MCF 10A (cell line): ENCODE measurements at places on chromosomes 1 and 21.

DNA sequence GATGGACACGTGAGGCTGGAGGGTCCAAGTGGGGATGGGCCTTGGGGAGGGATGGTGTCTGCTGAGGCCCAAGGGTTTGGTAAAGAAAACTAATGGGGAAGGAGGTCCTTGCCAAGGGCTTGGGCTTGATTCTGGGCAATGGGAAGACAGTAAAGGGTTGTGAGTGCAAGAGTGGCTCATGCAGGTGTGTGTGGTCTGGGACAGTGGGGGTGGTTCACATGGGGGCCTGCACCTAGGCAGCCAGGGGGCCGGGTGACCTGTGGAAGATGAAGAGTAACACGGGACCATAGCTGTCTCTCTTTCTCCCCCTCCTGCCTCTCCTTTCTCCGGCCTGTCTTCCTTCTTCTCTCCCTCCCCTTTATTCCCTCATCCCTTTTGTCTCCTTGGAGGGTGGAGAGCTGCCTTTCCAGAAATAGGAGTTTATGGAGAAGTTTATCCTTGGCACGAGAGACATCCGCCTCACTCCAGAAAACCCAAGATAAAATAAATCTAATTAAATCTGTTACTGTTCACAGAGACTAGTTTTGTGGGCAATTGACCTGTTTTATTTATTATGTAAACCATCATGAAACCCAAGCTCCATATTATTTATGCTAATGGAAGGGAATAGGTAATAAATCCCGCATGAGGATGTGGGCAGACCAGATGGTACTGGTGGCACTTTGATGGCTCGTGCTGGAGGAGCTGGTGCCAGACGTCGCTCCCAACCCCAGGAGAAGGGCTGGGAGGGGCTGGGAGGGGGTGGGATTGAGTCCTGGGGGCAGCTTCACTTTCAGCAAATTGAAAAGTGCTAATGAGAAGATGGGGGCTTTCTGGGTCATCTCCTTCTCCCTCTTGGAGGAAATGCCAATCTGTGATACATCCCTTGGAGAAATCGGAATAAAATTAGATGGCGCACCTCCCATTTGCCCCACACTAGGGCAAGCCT is 272.9 kb upstream of the CSF3R start:
- H3K4me3 ChIP-seq: no peak overlapping the region
- no peaks in the 10 kb centered on the region for H3K4me1 ChIP-seq
- DNase-seq: no peak

DNA sequence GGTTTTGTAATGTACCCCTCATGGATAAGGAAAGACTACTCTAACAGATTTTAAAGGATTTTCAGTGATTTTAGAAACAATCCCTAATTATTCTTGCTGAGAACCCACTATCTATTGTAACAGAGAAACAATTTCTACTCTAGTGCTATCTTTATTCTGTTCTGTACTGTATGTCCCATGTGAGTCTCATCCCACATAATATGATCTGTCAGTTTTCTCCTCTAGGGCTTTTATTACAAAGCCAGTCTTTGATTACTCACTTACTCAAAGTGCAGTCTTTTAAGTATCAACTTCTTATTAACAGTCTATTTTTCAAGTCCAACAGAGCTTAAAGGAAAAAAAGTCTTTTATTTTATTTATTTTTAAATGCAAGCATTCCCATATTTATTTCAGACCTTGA is 54.8 kb downstream of the CTH start:
- no peak for DNase-seq
- no peak overlapping the region for H3K27ac ChIP-seq
- H3K27me3 ChIP-seq: peaks cover 27% of the 10 kb centered on the region
- H3K36me3 ChIP-seq: no peaks in the 10 kb centered on the region

DNA sequence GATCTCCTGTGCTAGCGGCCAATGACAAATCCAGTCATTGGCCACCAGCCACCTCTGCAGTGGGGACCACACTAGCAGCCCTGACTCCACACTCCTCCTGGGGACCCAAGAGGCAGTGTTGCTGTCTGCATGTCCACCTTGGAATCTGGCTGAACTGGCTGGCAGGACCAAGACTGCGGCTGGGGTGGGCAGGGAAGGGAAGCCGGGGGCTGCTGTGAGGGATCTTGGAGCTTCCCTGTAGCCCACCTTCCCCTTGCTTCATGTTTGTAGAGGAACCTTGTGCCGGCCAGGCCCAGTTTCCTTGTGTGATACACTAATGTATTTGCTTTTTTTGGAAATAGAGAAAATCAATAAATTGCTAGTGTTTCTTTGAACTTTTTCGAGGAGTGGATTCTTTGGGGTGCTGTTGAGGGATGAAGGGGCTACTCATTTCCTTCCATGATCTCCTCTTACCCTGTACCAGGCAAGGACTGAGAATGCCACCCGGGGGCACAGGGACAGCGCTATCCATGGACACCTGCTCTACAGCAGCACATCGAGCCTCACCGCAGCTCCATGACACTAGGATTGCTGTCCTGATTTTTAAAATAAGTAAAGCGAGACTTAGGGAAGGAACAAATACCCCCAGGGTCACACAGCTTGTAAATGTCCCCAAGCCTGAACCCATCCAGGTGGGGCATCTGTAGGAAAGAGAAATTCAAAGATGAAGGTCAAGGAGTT is 44.7 kb downstream of the TNNT2 start:
- no peak overlapping the region for H3K4me3 ChIP-seq
- H3K36me3 ChIP-seq: no peaks in the 10 kb centered on the region
- peaks cover 17% of the 10 kb centered on the region for H3K4me1 ChIP-seq
- H3K27ac ChIP-seq: no peak overlapping the region

DNA sequence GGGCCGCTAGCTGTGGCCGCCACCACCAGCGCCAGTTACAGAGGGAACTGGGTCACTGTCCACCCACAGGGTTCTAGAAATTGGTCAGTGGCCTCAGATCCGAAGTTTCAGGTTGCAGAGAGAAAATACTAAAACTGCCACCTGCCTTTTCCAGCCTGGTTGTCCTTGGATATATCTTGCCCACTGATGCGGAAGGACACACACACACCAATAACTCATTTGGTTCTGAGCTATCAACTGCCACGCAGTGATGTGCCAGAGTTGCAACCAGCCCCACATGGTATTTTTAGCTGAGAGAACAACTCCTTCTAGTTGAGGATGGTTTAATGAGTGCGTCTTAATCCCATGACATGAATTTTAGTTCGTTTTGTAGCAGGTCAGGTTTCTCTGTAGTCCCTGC is 68.1 kb downstream of the SH3BGR start:
- H3K36me3 ChIP-seq: peaks cover 6% of the 10 kb centered on the region
- no peak overlapping the region for H3K27ac ChIP-seq
- DNase-seq: no peak
- H3K27me3 ChIP-seq: no peaks in the 10 kb centered on the region
- H3K4me3 ChIP-seq: no peak overlapping the region
- peaks cover 21% of the 10 kb centered on the region for H3K4me1 ChIP-seq

DNA sequence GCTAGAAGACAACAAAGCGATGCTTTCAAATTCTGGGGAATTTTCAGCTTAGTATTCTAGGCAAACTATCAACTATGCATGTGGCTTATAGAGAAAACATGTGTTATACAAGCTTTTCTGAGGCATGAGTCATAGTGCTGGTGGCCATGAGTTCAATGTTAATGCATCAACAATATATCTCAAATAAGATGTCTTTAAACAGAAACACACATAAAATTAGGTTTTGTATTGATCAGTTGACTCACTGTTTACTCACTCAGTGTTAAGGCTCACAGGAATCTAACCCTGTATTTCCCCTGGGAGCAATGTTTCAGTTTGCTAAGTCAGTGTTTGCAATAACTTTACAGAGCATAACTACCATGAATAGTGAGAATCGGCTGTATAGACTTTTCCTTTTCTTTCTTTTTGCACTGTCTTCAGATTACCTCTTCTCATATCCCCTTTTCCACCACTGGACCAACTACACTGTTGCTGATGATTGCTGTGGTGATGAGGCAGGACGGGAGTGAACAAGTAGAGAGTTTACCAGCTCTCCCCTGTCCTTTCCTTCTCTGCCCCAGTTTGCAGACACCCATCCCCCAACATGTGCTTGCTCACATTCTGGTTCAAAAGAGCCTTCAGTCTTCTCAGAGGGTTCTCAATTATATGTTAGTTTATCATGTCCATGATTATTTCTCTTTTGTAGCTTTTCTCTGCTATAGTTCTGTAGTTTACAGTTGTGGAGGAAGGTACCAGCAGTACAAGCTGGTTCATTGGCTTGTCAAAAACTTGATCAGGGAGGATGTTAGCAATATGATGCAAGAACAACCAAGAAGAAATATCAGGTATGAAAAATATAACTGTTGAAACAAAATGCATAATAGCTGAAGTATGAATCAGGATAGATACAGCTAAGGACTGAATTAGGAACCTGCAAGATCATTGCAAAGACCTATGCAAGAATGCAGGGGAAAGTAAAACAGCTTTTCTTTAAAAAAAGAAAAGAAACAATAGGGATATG is 23.9 kb downstream of the CD2 start:
- H3K4me1 ChIP-seq: no peaks in the 10 kb centered on the region
- H3K4me3 ChIP-seq: no peak overlapping the region
- DNase-seq: peak; percentile 43
- no peak overlapping the region for H3K27ac ChIP-seq
- peaks cover 42% of the 10 kb centered on the region for H3K27me3 ChIP-seq

DNA sequence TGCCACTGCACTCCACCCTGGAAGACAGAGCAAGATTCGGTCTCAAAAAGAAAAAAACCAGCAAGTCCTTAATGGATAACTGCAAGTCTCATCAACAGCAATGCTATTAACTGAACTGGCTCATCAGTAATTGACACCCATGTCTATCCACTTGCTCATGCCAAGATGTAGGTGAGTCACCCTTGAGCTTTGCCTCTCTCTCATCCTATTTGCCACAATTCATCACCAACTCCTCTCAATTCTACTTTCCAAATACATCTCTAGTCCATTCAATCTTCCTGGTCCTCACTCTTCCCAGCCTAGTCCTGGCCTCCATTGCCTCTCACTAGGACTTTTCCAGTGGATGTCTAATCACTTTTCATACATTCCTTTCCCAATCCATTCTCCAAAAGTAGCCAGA is 103.7 kb upstream of the PRMT6 start:
- no peaks in the 10 kb centered on the region for H3K4me1 ChIP-seq
- H3K27ac ChIP-seq: no peak overlapping the region
- no peaks in the 10 kb centered on the region for H3K27me3 ChIP-seq
- H3K36me3 ChIP-seq: no peaks in the 10 kb centered on the region
- peak; percentile 26 for DNase-seq

DNA sequence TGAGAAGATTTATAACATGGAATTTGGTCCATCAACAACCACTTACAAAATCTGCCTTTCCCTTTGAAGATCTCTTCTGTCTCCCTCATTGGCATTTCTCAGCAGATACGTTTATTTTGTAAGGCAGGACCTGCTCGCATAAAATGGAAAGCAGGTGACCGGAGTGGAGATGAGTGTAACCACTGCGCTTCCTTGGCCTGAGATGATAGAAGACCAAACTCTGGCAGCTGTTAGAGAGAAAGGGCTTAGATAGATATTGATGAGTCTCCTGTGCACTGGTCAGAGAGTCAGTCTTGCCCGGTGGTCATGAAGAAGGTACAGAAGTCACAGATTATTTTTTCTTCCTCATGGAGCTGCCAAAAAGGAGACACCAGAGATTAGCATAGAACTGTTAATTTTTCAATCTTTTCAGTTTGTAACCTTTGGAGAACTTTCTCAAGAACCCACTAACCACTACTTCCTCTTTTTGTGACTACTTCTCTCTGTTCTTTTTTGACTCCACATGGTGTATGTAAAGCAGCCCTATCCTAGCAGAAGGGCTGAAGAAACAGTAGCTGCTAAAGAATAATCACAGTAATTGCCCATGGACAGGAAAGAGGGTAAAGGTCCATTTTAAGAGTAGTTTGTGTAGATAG is 47.6 kb downstream of the FCRL3 start:
- no peaks in the 10 kb centered on the region for H3K36me3 ChIP-seq
- H3K4me3 ChIP-seq: no peak overlapping the region
- no peak for DNase-seq
- H3K4me1 ChIP-seq: no peaks in the 10 kb centered on the region

DNA sequence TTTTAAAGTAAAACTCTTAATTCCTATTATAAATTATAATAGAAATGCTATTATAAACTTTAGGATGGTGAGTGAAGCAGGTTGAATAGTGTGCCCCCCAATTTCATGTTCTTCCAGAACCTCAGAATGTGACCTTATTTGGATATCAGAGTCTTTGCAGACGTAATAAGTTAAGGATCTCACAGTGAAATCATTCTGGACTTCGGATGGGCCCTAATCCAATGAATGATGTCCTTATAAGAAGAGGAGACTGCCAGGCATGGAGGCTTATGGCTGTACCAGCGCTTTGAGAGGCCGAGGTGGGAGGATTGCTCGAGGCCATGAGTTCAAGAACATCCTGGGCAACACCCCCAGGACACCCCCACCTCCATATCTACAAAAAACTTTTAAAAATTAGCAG is 9.4 kb upstream of the MT1HL1 start:
- no peak for DNase-seq
- peak overlapping the region; percentile 88 for H3K27ac ChIP-seq
- peaks cover 13% of the 10 kb centered on the region for H3K4me1 ChIP-seq
- peaks cover 26% of the 10 kb centered on the region for H3K27me3 ChIP-seq

GRCh38 chr1:116726872-116727820 is 27.1 kb upstream of the CD2 start:
- H3K27ac ChIP-seq: no peak overlapping the region
- no peak overlapping the region for H3K4me3 ChIP-seq
- DNase-seq: no peak
- H3K36me3 ChIP-seq: peaks cover 6% of the 10 kb centered on the region
- H3K4me1 ChIP-seq: peaks cover 1% of the 10 kb centered on the region
- peaks cover 11% of the 10 kb centered on the region for H3K27me3 ChIP-seq

DNA sequence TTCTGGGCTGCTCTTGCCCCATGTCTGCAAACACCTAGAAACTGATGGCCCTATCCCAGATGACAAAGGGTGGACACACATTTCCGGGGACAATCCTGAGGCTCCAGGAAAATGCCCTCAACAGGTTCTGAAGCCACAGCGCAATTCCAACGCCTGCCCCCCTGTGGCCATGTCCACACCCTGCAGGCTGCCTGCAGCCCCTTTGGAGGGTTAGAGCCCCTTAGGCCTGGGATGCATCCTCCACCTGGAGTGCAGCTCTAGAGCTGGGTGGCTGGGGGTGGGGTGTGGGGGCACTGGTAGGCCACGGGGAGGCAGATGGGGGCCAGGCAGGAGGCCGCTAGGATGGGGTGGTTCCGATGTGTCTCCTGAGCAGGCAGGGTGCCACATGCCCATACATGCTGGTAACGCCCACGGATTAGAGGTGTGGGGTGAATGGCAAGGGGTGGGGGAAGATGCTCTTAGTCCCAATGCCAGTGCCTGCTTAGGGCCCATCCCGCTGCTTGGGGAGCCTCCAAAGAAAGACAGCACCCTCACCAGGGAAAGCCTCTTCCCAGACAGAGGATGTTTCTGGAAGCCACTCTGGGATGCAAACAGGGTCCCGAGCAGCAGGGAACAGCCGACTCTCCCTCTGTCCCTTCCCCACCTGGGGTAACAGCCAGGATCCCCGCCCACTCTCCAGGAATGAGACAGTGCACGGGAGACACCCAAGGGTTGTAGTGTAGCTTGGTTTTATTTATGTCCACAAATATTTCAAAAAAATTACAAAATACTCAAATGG is 34.0 kb downstream of the SLC45A1 start:
- H3K4me1 ChIP-seq: peaks cover 13% of the 10 kb centered on the region
- no peak overlapping the region for H3K27ac ChIP-seq
- H3K27me3 ChIP-seq: no peaks in the 10 kb centered on the region
- DNase-seq: peak; percentile 59
- H3K36me3 ChIP-seq: peaks cover 54% of the 10 kb centered on the region
- no peak overlapping the region for H3K4me3 ChIP-seq
